ENCODE measurements at places on chromosomes 16 and 17.

DNA sequence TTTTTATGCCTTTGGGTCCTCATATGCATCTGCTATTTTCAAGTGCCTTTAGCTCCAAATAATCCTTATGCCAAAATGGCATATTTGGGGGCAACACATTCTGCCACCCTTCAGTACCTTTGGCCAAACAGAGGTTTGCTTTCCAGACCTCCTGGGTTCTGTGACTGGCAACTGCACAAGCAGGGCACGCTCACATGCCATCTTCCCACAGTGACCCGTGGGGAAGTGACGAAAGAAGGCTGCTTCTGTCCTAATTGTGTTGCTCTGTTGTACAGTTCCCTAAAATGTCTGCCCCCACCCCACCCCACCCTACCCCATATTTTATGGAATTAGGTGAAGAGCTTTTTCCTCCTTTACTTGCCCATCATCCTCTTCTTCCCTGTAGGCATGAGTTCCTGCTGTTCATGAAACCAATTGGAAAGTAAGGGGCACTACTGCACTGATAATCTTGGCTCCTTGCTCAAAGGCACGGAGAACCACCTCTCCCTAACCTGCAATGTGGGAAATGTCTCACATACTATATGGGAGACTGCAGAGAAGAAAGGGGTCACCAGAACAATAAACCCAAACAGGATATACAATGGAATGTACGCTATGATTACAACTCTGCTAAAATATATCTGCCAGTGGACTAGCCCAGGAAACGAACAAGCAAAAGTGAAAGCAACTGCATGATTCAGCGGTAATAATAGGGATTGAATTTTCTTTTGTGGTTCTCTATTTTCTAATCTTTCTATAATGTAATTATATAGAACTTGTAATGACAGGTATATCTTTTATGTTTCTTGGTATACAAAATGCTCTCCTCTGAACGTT lies 3.3 kb upstream of the SLFN12L start:
- no peak for DNase-seq

DNA sequence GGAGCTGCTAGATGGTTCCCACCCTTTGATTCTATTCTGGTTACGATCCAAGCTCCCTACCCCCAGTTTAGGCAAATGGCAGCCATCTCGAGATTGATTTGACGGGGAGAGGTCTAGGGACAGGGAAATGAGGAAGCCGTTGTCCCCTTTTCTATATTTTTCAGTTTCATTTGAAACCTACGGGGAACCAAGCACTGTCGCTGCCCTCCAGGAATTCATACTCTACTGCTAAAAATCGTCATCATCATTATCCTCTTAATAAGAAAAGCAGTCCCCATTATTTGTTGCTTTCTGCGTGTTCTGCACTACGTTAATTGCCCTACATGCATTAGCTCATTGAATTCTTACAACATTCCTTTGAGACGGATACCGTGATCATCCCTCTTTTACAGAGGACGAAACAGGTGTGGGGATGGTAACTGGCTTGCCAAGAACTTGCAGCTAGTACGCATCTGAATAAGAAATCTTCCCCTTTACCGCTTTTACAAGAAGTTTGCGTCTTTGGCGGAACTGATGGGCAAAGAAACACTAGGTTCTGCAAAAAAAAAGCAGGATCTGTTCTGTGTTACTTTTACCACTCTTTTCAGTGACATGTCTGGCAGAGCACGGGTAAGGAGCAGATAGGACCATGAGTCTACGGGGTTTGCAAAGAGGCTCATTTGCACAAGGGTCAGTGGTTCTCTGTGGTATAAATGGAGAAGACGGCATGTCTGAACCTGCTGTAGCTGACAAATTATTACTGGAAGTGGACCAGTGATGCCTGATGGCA lies 1.1 kb downstream of the CCP110 start:
- no peak for DNase-seq

- DNase-seq = no peak
Measured at GRCh38 chr17:72931635-72932034, 160.9 kb downstream of the SLC39A11 start.

DNA sequence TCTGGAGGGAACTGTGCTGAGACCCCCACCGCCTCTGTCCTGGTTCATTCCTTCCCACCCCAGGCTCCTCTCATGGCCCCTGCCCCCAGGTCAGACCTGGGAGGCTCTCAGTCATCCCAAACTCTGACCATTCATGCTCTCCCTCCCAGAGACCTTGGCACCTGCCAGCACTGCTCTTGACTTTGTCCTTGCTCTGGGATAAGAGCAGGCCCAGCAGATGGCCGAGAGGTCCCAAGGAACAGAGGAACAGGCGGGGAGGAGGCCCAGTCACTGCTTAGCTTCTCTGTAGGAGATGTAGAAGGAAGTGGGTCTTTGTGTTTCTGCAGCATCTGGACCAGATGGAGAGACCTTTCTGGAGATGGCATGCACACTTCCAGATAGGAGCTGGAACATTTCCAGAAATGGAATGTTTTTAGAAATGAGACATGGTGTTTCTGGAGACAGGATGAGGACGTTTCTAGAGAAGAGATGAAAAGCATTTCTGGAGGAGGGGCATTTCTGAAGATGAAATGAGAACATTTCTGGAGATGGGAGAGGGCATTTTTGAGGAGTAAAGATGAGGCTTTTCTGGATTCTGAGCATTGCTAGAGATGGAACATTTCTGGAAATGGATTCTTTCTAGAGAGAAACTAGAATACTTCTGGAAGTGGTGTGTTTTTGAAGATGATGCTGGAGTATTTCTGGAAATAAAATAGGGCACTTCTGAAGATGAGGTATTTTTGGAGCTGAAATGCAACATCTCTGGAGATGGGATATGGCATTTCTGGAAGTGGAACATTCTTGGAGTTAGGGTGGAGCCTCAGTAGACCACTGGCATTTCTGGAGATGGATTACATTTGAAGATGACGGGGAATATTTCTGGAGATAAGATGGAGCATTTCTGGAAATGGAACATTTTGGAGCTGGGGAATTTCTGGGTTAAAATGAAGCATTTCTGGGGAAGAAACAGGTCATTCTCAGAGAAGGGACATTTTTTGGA lies 55.2 kb downstream of the RAI1 start:
- no peak for DNase-seq

- no peak for DNase-seq
Measured at GRCh38 chr17:57197466-57198071, 58.8 kb upstream of the MSI2 start.

All from skin of body (tissue), 3 donors.